ENCODE measurements at places on chromosomes 5 and 9.

DNA sequence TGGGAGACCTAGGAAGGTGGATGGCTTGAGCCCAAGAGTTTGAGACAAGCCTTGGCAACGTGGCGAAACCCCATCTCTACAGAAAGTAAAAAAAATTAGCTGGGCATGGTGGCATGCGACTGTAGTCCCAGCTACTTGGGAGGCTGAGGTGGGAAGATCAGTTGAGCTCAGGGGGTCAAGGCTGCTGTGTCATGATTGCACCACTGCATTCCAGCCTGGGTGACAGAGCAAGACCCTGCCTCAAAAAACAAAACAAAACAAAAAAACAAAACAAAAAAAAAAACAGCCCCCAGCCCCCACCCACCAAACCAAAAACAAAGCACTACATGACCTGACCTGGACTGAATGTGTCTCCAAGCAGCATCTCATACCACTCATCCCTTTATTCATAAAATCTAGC is 33.3 kb upstream of the C7 start:
- no peak for DNase-seq

DNA sequence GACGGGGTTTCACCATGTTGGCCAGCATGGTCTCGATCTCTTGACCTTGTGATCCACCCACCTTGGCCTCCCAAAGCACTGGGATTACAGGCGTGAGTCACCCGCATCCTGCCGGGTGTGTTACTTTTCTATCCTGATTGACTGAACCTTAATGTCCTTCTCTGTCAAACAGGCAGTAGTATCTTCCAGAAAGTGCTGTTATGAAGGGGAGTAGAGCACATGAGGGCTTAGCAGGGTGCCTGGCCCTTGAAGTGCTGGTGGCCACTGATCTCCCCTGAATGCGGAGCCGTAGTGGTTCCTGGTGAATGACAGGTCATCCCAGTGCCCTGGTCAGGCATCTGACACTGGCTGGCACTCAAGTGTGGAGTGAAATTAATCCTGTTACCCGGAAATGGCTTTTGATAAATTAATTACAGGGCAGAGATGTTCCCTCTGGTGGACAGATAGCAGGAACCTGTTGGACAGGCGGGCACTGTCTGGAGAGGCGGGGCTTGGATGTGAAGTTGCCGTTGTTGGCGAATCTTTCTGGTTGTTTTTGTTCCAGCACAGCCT is 28.4 kb downstream of the PRRC2B start:
- peak; percentile 19 for DNase-seq

DNA sequence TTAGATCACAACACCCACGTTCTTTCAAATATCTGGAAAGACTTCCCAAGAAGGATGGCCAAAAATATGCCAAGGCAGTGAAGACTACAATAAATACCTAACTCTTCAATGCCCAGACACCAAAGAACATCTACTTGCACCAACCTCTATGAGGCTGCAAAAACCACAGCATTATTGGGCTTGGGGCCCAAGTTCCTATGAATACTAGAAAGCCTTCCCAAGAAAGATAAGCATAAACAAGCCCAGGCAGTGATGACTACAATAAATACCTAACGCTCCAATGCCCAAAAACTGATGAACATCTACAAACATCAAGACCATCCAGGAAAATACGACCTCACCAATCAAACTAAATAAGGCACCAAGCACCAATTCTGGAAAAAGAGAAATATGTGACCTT is 41.3 kb downstream of the AP3B1 start:
- no peak for DNase-seq

DNA sequence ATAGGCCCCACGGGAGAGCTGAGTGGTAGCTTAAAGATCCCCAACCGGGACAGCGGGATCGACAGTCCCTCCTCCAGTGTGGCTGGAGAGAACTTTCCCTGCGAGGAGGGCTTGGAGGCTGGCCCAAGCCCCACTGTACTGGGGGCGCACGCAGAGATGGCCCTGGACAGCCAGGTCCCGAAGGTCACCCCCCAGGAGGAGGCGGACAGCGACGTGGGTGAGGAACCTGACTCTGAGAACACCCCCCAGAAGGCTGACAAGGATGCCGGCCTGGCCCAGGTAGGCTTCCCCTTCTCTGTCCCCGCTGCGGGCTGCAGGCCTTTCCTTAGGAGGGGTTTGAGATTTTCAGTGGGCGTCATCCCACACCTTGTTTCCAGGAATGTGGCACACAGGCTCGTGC is 29.1 kb downstream of the FGD3 start:
- no peak for DNase-seq

GRCh38 chr9:92292338-92293074 is 991 bp downstream of the IARS1 start:
- no peak for DNase-seq

- DNase-seq, result no peak
Measured at GRCh38 chr5:132016721-132017250, 5.3 kb upstream of the ACSL6 start.

DNA sequence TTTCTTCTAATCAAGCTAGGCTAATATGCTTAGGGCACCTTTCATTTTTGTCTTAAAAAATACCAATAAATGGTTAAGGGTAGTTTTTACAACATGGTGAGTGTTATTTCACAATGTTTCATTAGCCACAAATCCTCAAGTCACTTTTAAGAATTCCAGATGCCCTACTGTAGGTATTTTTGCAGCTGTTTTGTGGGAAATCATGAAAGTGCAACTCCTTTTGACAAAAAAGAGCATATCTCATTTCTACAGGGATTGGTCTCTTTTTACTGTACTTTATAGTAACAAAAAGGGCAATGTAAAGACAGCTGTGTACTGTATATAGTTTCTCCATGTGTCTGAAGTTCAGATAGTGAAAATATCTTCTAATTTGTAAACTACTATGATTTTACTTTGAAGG is 28.3 kb upstream of the GAS1 start:
- no peak for DNase-seq

DNA sequence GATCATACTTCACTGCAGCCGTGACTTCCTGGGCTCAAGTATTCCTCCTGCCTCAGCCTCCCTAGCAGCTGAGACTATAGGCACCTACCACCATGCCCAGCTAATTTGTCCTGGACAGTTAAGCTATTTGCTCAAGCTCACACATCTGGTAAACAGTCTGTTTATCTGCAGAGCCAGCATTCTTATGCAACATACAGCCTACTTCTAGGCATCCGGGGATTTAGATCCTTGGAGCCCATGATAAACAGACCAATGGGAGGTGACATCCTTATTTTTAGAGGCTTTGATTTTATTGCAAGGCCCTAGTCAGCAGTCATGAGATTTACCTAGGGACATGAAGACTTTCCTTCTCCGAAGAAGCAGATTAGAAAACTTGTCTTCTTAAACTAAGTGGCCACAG is 21.0 kb downstream of the ATOX1 start:
- DNase-seq, result no peak

DNA sequence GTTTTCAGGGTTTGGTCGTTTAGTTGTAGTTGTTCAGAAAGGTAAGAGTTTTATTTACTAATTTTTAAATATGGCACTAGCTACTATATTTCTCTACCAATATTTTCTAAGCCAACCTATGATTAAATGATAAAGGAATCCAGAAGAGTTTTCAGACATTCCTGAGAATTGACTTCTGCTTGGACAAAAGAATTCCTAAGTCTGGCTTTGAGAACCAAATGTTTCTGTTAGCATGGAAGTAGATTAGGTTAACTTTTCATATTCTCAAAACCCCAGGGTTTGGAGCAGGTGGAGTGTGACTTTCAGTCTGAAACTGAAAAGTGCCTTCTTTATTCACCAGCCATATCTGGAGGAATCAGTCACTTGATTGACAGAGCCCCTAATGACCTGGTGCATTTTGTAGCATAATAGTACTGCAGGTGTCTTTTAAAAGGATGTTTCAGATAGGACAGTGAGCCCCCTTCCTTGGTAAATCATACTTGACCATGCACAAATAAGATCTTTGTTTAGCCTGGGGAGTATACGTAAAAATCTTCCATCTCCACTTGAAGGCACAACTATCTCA is 457.0 kb upstream of the ZNF462 start:
- DNase-seq, result no peak

DNA sequence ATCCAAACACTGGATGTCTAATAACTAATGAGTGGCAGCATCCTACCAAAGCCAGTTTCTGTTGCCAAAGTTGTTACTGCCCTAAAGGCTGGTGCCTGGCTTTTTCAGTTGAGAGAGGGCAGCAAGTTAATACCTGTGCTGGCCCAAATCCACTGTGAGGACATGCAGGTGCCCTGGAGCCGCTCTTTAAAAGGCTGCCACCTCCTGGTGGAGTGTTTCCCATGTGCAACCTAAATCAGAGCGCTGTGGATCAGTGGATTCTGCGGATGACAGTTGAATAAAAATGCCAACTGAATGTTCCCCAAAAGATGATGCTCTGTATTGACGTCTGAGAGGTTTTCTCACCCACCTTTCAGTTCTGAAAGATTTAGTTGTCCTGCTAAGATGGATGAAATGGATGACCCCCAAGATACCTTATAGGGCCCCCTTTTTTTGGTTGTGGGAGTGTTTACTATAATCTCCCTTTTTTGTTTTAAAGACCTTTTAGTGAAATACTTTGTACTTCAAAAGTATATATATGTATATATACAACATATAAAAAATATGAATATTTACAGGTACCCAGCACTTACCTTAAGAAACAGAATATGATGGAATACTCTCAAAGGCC is 146.4 kb downstream of the EGFLAM start:
- DNase-seq, result no peak
